ENCODE measurements at places on chromosomes 7 and 10. TPM values are rescaled to one million over a fixed set of nuclear protein-coding genes. Genes with fewer than 3 reads are reported as not detected.

GRCh38 chr10:128326251-128326650 lies 200.0 kb upstream of the MKI67 start:
- no peak for DNase-seq

- no peak for DNase-seq
Measured at GRCh38 chr7:135316648-135317313, 83.1 kb downstream of the STRA8 start.

- DNase-seq: no peak
Measured at GRCh38 chr10:129331207-129331838, 135.7 kb upstream of the MGMT start.

The LIPK gene
- polyA plus RNA-seq: not detected

Data from BJ (cell line).